ENCODE measurements at places on chromosomes 2 and 18. TPM values are rescaled to one million over a fixed set of nuclear protein-coding genes. Genes with fewer than 3 reads are reported as not detected.
A peak's percentile ranks its signal among the peaks of the same experiment; 100 is the strongest.

DNA sequence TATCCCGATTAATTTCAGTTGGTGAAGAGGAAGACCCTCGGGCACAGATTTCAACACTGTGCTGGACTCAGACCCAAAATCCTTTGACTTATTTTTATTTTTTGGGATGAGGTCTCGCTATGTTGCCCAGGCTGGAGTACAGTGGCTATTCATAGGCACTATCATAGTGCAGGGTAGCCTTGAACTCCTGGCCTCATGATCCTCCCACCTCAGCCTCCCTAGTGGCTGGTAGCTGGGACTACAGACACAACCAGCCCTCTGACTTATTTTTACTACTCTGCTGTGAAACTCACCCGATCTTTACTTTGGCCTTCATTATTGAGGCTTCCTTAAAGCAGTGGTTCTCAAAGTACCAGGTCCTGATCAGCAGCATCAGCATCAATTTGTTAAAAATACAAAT, 18.2 kb upstream of the ADAM17 start:
- DNase-seq: no peak

The STPG4 gene
- total RNA-seq: not detected

The HOXD8 gene
- 36.1 TPM for total RNA-seq

GRCh38 chr18:42520138-42520537, 565.1 kb downstream of the PIK3C3 start:
- DNase-seq: no peak

The G6PC2 gene
- total RNA-seq: not detected

DNA sequence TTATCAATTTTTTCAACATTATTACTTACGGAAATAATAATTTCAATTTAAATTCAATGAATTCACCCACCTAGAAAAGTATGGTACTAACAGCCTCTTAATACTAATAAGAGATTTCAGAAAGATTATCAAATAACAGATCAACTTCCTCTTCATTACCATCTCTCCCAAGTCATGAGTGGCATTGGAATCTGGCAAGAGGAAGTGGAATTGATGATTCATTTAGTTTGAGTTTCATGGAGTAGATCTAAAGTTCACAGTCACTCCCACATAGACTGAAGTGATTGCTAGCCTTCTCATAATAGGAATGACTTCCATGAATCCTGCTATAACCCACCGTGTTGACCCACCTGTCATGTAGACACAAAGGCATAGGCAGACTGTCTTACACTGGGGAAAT, 77.7 kb upstream of the WDR75 start:
- no peak for DNase-seq

The PUS10 gene
- total RNA-seq: 8.2 TPM

- no peak for DNase-seq
Measured at GRCh38 chr2:160310118-160310828, 110.2 kb upstream of the ITGB6 start.

DNA sequence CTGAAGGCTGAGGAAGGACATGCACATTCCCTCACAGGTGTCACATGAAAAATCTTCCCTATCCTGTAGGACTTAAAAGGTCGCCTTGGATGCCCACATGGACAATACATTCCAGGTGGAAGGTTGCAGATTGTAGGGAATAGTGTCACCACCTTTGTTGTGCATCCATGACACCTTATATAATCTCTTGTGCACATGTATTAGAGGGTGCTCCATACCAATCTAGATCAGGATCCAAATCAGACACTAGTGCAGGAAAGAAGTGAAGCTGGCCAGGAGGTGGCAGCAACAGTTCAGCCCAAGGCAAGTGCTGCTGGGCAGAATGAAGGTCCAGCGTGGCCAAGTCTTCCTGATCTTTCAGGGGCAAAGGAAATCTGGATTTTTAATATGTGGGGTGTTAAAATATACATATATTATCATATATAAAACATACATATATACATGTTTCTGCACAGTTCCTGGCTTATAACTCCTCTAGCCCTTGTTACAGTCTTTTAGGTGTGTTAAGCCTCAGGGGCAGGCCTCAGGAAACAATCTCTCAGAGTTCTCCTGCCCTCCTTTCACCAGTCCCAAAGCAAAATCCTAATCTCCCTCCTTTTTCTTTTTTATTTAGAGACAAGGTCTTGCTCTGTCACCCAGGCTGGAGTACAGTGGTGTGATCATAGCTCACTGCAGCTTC, 16.6 kb downstream of the NIF3L1 start:
- peak; percentile 32 for DNase-seq

DNA sequence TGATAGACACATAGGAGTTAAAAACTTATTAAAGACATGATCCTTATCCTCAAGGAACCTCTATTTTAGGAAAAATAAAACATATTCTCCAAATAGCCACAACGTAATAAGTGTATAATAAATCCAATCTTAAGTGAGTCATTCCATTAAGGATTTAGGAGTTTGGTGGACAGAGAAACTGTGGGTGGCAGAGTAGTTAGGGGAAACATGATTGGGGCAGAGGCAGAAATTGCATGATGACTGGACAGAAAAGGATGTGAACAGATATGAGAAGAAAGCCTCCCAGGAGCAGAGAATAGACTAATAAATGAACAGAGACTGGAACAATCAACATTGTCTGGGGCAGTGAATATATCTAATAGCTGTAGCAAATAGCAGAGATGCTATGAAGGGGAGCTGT, 48.1 kb upstream of the SIGLEC15 start:
- DNase-seq: no peak

The UCN gene
- 8.8 TPM for total RNA-seq

The ELOA2 gene
- not detected for total RNA-seq

DNA sequence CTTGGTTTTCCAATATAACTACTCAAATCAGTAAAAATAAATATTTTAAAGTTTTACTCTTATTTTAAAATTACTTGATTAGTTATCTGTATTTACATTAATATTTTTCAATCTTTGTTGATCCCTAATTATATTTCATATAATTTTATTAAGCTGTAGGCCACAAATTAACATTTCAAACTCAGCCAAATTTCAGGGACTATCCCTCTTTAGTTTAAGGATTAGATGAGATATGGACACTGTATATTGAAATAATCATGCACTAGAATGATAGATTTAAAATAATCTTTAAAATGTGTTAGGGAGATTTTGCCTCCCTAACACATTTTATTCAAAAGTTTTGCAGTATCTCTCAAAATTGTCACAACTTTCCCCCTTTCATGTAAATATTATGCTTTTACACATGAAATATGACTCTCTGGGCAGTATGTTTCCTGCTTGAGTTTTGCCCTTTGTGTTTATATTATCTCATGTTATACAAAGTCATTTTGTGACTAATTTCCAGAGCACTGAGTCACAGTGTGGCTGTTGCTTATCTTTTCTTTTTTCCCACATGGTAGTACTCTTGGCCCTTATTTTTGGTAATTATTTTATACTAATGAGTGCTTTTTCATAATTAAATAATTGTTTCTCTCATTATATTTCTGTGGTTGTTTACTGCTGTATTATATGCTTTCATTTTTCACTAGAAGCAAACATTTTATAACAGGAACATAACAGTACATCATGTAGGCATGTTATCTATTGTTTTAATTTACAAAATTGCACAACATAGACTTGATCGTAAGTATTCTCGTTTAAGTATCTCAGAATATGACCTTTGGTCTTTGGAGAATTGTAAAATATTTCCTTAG, 1.2 kb downstream of the TFPI start:
- no peak for DNase-seq

The EGR4 gene
- not detected for total RNA-seq

- no peak for DNase-seq
Measured at GRCh38 chr2:160510617-160511016, 17.0 kb upstream of the RBMS1 start.

- no peak for DNase-seq
Measured at GRCh38 chr2:65057391-65058052, 1.3 kb downstream of the CEP68 start.

The WDR7 gene
- total RNA-seq: 32.6 TPM
